ENCODE measurements at places on chromosomes 7 and 10.

GRCh38 chr10:63154546-63155387 lies 21.6 kb downstream of the NRBF2 start:
- DNase-seq, result no peak

DNA sequence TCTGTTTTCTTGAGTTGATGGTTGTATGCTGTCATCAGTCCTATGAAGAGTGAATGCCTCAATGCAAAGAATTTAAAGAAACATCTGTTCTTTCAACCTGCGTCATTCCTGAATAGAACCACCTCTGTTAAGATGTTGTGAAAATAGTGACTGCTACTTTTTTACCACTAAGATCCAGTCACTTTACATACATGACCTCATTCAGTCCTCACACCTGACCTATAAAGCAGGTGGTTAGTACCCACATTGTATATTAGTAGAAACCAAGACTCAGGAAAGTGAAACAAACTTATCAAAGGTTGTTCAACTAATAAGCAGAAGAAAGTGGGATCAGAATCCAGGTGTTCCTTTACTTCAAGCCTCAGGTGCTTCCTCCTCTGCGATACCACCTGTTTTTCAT lies 64.8 kb downstream of the ITGB8 start:
- DNase-seq, result no peak

DNA sequence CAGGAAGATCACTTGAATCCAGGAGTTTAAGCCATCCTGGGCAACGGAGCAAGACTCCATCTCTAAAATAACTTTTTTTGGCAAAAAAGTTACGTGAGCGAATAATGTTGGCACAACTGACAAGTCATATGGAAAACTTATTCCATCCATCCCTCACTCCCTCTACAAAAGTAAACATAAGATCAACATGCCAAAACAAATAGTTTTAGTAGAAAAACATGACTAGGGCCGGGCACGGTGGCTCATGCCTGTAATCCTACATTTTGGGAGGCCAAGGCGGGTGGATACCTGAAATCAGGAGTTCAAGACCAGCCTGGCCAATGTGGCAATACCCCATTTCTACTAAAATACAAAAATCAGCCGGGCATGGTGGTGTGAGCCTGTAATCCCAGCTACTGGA lies 25.6 kb downstream of the SLC25A16 start:
- no peak for DNase-seq

DNA sequence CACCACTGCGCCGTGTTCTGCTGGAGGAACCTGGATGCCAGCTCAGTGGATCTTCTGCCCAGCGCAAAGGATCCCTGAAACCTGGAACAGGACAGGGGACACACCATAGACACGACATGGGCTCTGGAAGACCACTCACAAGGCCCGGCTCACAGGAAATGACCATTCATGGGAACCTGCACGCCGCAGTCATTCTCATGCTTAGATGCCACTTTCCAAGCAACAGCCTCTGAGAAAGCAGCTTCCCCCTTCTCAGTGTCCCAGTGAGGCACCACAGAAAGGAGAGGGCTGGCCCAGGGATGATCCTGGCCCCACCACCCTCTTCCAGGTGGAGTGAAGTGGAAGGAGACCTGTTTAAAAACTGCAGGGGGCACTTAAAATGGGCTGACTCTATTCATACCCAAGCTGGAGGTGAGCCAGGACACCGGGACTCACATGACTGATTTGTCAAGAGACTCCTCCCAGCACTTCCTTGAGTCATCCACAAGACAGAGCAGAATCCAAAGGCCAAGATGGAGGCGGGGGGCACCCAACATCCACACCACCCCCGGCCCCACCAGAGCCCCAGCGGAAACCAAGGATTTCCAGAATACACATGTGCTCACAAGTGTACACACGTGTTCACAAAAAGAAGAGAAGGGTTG lies 11.2 kb downstream of the CTBP2 start:
- DNase-seq, result peak; percentile 68

DNA sequence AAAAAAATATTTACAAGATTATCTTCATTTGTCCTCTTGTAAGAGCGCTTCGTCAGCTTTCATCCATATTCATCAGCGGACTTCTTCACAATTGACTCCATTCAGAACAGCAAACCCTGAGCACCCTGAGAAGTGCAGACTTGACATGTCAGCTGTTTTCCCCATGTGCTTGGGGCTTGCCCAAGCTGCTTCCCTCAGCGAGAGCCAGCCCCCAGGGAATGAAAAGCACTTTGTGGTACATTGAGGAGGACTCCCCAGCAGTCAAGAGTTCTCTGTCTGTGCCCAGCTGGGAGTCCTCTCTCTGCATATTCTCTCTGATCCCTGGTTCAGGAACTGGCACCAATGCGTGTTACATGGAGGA lies 22.7 kb downstream of the HKDC1 start:
- DNase-seq, result peak; percentile 11

DNA sequence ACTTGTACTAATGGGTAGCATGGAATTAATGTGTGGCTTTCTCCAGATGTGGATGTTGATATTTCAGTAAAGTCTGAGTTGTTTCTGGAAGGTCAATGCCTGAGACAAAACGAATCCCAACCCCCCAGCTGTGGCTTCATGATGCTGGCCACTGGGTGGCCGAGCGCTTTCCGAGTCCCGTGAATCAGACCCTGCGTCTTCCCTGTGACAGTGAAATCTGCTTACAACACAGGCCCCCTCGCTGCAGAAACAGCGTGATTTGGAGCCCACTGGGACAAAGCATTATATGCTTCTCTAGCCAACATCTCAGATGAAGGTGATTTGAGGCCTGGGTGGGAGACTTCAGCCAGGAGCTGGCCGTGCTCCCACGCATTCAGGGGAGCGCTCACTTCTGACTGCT lies 124.7 kb downstream of the WDR37 start:
- DNase-seq, result no peak

DNA sequence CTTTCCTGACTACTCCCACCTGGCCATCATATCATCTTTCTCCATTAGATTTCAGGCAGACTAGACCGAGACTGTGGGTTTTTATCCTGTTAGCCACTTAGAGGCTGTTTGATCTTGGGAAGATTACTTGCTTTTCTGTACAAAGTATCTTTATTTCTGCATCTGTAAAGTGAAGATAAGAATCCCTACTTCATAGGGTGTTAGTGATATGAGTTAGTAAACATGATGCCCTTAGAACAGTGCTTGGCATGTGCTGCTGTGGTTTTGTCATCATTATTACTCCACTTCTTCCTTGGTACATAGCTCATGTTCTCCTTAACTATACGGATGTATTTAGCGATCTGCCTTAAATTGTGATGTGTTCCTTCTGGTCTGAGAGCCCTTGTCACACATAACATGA lies 165.2 kb downstream of the AUTS2 start:
- DNase-seq, result no peak
